ENCODE measurements at places on chromosomes 16 and 17. TPM values are rescaled to one million over a fixed set of nuclear protein-coding genes. Genes with fewer than 3 reads are reported as not detected.
A peak's percentile ranks its signal among the peaks of the same experiment; 100 is the strongest.

DNA sequence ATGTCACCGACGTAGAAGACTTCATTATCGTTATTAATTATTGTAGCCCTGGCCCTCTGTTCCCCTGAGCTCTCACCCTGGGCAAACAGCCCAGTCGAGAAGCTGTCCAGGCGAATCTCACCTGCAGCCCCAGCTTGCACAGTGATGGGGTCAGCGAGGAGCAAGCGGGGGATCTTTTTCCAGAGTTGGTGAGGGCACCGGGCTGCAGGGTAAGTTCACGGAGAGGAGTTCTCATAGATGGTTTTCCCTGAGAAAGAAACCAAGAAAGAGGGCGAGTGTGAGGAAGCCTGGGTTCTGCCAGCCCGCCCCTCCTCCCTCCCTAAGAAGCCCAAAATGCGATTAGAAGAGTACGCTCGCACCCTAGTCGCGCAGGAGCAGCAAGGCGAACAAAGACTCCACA, 436 bp downstream of the SPAG5 start:
- H3K4me3 ChIP-seq = peak overlapping the region; percentile 83
- H3K27me3 ChIP-seq = no peaks in the 10 kb centered on the region
- DNase-seq = no peak

Gene CCR7
- not detected for total RNA-seq

- peaks cover 11% of the 10 kb centered on the region for H3K4me1 ChIP-seq
- H3K36me3 ChIP-seq = no peaks in the 10 kb centered on the region
- no peak overlapping the region for H3K4me3 ChIP-seq
Observed at GRCh38 chr16:66088681-66089080, 277.8 kb upstream of the CDH5 start.

Gene MYH13
- total RNA-seq = not detected

DNA sequence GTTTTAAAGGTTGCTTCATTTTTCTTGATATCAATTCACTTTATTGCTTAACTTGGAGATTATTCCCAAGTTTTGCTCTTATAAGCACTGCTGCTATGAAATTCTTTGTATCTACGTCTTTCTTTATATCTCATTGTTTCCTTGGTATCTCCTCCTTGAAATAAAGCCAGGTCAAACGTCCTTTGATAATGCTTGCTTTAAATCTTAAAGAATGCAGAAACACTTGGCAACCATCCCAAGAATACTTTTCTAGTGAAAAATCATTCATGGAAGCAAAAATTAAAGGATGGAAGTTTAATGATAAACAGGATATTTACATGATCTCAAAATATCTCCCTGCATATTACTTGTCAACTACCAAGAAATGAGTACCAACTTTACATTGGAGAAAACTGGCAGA, 175.2 kb downstream of the CPPED1 start:
- no peak overlapping the region for H3K4me3 ChIP-seq
- H3K27me3 ChIP-seq = peaks cover 3% of the 10 kb centered on the region
- H3K4me1 ChIP-seq = peaks cover 2% of the 10 kb centered on the region
- H3K27ac ChIP-seq = no peak overlapping the region

- no peak for DNase-seq
- H3K4me1 ChIP-seq = peaks cover 4% of the 10 kb centered on the region
Observed at GRCh38 chr16:14405611-14406537, 224.2 kb downstream of the PARN start.

Gene JPT1
- total RNA-seq = 232 TPM

DNA sequence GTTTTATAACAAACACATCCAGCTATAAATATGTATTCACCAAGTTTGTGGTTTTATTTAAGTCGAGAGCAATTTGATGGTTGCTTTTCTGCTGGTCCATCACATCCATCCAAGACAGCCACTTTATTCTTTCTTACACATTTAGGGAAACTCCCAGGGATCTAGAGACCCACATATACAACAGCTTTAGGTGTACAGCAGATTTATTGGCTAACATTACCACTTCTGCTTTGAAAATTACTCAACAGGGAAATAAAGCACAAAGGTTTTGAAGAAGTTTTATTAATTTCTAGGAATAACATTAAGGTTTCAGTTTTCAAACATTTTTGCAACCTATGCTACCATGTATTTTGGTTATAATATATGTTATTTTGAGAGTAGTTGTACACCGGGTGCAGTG, 6.9 kb downstream of the ERCC4 start:
- peaks cover 18% of the 10 kb centered on the region for H3K36me3 ChIP-seq
- peaks cover 5% of the 10 kb centered on the region for H3K4me1 ChIP-seq
- H3K4me3 ChIP-seq = no peak overlapping the region
- no peak overlapping the region for H3K27ac ChIP-seq
- DNase-seq = no peak
- no peaks in the 10 kb centered on the region for H3K27me3 ChIP-seq

Gene COPZ2
- total RNA-seq = 25.1 TPM

Gene PIP4K2B
- 54.4 TPM for total RNA-seq

Gene ZSCAN10
- total RNA-seq = 0.22 TPM

- peaks cover 30% of the 10 kb centered on the region for H3K4me1 ChIP-seq
- H3K36me3 ChIP-seq = no peaks in the 10 kb centered on the region
- H3K27ac ChIP-seq = peak overlapping the region; percentile 95
- peak overlapping the region; percentile 74 for H3K4me3 ChIP-seq
- peak; percentile 94 for DNase-seq
Observed at GRCh38 chr17:37488607-37489196, 989 bp upstream of the DUSP14 start.

DNA sequence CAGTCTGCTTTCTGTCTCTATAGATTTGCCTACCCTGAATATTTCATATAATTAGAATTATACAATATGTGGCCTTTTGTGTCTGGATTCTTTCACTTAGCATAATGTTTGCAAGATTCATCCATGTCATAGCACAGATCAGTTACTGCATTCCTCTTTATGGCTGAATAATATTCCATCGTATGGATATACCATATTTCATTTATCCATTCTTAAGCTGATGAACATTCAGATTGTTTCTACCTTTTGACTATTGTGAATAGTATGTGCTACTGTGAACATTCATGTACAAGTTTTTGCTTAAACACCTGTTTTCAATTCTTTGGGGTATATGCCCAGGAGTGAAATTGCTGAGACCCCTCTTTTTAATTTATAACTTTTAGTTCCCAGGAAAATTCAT, 49.4 kb upstream of the MSI2 start:
- H3K4me1 ChIP-seq = peaks cover 14% of the 10 kb centered on the region
- H3K27me3 ChIP-seq = peaks cover 3% of the 10 kb centered on the region
- no peak overlapping the region for H3K27ac ChIP-seq
- no peaks in the 10 kb centered on the region for H3K36me3 ChIP-seq
- no peak for DNase-seq
- no peak overlapping the region for H3K4me3 ChIP-seq

GRCh38 chr17:7034955-7035590, 742 bp upstream of the SLC16A13 start:
- H3K36me3 ChIP-seq = no peaks in the 10 kb centered on the region
- peak overlapping the region; percentile 70 for H3K4me3 ChIP-seq
- H3K27ac ChIP-seq = peak overlapping the region; percentile 61

- H3K36me3 ChIP-seq = no peaks in the 10 kb centered on the region
- peaks cover 15% of the 10 kb centered on the region for H3K4me1 ChIP-seq
- no peak overlapping the region for H3K27ac ChIP-seq
- DNase-seq = no peak
- H3K4me3 ChIP-seq = no peak overlapping the region
Observed at GRCh38 chr16:87874639-87875427, 5.5 kb upstream of the SLC7A5 start.

DNA sequence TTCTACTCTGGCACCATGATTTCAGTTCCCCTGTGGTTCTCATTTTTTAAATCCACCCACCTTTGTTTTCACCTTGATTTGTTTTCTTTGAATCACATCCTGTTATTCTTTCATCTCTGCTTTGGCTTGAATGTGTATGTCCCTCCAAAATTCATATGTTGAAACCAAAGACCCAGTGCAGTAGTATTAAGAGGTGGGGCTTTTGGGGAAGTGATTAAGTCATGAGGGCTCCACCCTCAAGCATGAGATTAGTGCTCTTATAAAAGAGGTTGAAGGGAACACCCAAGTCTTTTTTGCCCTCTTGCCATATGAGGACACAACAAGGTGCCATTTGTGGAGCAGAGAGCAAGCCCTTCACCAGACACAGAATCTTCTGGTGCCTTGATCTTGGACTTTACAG, 382.3 kb downstream of the SLC39A11 start:
- peaks cover under 1% of the 10 kb centered on the region for H3K4me1 ChIP-seq
- no peak for DNase-seq

- no peaks in the 10 kb centered on the region for H3K27me3 ChIP-seq
- no peak for DNase-seq
- peaks cover 11% of the 10 kb centered on the region for H3K36me3 ChIP-seq
Observed at GRCh38 chr17:7849130-7849750, 5.6 kb upstream of the TMEM88 start.

DNA sequence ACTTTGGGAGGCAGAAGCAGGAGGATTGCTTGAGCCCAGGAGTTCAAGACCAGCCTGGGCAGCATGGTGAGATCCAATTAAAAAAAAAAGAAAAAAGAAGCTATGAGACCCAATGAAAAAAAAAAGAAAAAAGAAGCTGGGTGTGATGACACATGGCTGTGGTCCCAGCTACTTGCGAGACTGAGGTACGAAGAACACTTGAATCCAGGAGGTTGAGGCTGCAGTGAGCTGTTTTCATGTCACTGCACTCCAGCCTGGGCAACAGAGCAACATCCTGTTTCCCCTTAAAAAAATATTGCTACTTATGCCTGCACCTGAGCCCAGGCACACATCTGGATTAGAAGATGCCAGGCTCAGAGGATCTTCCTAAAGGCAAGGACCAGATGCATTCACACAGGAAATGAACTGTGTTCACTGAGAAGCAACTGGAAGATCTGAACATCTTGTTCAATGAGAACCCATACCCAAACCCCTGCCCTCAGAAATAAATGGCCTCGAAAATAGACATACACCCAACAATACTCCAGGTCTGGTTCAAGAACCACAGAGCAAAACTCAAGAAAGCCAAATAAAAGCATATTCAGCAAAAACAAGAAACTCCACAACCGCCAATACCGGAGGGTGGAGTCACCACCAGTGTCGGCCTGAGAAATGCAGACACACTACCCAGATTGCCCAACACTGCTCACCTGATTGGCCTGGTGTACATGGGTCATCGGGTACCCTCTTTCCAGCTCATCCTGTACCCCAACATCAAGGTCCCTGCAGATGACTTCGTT, 4.4 kb downstream of the RNF135 start:
- DNase-seq = no peak
- peaks cover 5% of the 10 kb centered on the region for H3K4me1 ChIP-seq
- H3K27me3 ChIP-seq = no peaks in the 10 kb centered on the region
- H3K27ac ChIP-seq = no peak overlapping the region
- H3K4me3 ChIP-seq = no peak overlapping the region

DNA sequence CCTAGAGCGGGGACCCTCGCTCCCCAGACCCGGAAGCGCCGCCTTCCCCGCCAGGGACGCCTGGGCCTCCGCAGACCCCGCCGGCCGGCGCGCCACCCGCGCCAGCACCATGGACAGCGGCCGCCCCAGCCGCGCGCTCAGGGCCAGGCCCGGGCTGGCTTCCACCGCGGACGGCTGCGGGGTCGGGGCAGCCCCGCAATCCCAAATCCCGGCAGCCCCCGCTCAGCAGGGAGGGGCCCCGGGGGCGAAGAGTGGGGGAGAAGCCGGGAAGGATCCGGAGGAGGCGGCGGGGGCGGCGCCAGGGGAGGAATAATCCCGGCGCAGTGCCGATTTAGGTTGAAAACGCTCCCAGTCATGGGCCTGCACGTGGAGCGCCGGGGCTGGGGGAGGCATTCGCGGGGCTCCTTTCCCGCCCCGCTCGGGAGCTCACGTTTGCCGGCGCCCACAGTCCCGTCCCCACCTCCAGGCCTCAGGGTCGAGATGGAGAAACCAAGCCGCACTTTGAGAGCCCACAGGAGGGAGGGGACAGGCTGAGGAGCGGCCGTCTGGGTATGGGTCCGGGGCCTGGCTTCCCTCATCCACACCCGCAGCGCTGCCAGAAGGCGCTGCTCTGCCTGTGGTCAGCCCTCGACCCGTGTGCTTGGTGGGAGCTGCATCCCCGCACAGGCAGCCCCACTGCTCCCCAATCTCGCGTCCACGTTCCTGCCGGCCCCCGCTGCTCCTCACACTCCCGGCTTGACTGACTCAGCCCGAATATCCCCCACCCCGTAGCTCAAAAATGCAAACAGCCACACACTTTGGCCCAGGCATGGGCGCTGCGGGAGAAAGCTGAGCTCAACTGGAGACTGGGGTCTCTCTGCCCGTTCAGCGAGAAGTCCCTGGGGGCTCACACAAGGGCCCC, 4.7 kb downstream of the FBXL16 start:
- H3K36me3 ChIP-seq = no peaks in the 10 kb centered on the region
- DNase-seq = no peak
- H3K27ac ChIP-seq = no peak overlapping the region
- H3K4me3 ChIP-seq = no peak overlapping the region

GRCh38 chr16:84687715-84688114, 12.1 kb upstream of the USP10 start:
- H3K27me3 ChIP-seq = no peaks in the 10 kb centered on the region
- peak overlapping the region; percentile 51 for H3K27ac ChIP-seq
- H3K36me3 ChIP-seq = no peaks in the 10 kb centered on the region
- no peak overlapping the region for H3K4me3 ChIP-seq

DNA sequence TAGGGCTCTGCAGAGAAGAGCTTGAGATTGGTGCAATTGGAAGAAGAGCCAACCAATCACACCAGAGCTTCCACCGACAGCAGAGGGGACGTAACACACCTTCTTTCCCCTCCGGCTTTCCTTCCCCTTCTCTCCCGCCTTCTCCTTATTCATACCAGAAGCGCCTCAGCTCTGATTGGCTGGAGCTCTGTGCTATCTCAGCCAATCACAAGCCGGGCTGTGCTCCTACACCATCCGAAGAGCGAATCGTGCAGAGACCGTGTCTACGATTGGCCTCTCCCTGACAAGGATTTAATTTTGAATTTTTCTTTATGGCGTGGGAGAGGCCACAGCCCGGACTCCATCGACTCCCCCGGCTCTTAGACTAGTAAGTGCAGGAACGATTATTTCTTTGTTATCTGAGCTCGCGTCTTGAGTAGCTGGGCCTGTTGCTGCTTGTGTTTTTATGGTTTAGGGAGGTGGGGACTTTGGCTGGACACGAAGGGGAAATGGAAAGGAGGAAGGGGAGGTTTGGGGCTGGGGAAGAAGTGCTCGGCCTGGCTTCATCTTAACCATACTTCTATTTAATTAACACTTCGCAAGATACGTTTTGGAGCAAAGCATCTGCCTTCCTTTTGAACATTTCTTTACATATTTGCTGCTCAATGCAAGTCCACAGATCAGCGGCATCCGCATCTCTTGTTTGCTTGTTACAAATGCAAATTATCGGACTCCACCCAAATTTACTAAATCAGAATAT, at the start of gene PRR11:
PRR11 (plus strand) TSS at position 308 of the 739 bp plus-strand sequence. CDS start 14,007 bp downstream, outside the sequence.
- DNase-seq = peak; percentile 100
- no peaks in the 10 kb centered on the region for H3K36me3 ChIP-seq
- peak within 1 kb of the TSS; percentile 92 for H3K27ac ChIP-seq

Gene KRT20
- not detected for total RNA-seq

GRCh38 chr17:56595108-56595418, 1.6 kb downstream of the NOG start:
- peaks cover 22% of the 10 kb centered on the region for H3K27me3 ChIP-seq
- peak overlapping the region; percentile 57 for H3K4me3 ChIP-seq
- H3K27ac ChIP-seq = no peak overlapping the region
- H3K36me3 ChIP-seq = no peaks in the 10 kb centered on the region

DNA sequence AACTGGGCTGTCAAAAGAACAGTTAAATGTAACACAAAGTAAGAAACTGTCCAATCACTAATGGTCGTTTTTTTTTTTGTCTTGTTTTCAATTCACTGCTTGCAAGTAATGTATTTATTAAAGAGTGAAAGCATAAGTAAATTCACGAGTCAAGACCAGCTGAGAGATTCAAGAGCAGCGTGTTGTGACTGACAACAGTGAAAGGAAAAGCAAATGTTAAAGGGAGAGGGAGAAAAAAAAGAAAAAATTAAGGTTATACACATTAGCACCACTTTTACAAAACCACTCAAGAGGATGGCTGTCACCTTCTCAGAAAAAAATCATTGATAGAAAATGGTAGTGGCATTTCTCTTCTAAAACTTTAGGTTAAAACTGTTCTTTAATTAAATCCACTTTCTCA, 36.1 kb downstream of the GPATCH8 start:
- no peak overlapping the region for H3K27ac ChIP-seq
- H3K4me3 ChIP-seq = no peak overlapping the region
- peaks cover 14% of the 10 kb centered on the region for H3K36me3 ChIP-seq
- no peaks in the 10 kb centered on the region for H3K27me3 ChIP-seq
